ENCODE measurements at places on chromosomes 16 and 17.

DNA sequence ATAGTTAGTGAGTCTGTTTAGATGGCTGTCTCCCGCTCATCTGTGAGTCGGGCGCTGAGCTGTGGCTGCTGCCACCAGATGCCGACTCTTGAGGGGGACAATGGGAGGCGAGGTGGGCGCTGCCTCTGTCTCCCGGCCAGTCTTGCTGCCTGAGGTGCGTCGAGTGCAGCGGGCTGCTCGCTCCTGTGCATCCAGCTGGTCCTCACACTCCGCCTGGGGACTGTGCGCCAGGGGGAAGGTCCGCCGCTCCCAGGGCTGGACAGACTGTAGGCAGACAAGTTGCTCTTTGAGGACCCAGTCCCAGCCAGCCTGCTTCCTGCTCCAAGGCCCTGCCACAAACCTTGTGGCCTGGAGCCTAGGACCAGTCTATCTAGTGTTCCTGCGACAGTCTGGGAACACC, 32.4 kb downstream of the STH start:
- no peak for DNase-seq

DNA sequence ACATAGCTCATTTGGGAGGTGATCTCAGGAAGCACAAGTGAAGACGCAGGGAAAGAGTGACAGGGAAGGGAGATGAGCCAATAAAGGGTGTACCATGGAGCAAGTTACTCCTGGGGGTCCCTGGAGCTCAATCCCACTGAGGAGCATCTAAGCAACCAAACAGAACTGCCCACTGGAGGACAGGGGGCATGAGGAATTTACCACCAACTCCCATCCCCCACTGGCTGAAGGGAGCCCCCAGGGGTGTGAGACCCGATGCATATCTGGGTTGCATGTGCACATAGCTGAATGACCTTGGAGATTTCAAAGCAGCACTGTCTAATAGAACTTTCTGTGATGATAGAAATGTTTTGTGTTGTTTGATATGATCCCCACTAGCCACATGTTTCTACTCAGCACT, 29.6 kb downstream of the C16orf82 start:
- DNase-seq, result no peak

DNA sequence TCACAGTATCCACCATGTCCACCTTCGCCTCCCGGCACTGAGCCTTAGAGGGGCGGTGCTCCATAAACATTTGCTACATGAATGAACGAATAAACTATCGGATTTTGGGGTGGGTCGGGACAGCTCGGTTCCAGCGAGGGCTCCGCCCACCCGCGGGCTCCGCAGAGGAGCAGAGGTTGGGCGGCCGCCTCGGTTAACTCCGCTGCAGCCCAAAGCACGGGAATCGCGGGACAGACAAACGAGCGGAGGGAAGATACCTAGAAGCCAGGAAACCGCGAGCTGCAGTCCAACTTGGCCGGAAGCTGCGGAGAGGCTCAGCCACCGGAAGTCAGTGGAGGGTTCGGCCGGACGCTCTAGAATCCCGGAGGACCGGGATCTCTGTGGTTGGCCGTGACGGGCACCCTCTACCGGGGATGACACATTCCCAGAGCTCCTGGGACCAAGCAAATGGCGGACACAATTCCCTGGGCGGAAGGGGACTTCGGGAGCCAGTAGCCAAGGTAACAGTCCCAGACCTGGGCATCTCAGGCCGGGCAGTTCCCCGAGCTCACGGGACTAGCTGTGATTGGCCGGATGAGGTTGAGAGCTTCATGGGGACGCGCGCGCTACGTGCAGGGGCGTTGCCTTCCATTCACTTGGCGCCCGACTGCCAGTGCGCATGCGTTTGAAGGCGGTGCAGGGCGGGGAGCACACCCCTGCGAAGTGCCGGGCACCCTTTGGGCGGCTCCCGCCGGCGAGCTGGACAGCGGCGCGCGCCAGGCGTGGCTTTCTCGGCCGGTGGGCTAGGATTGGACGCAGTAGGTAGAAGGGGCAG, 489 bp upstream of the MAPK7 start:
- peak; percentile 97 for DNase-seq

GRCh38 chr16:70438585-70438968, 323 bp downstream of the ST3GAL2 start:
- DNase-seq, result no peak

DNA sequence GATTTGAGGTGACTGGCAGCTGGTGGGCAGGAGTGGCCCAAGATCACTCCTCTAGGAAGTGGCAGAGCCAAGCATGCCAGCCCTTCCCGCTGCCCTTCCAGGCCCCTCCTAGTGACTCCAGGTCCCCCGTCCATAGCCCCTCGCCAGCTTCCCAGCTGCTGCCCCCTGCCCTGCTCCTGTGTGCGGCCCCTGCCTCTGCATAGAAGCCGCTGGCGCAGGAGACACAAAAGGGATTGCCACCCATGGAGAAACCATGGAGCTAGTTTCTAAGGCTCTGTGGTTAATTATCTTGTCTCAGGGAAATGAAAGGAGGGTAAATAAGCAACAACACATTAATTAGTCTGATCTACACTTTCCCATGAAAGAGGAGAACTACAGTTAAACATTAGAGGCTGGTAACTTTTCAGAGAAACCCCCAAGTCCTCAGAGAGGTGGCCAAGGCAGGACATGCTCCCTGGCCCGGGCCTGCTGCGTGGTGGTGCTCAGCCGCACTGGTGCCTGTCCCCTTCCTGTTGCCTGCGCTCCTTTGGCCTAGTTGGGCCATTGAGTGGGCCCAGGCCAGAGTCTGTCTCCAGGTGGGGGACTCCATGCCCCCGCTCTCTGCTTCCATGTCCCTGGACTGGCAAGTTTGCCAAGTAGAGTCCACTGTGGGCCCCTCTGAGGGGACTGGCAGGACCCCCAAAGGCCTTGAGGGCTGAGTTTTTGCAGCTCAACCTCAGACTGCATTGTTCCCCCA, 65.2 kb downstream of the PRMT7 start:
- no peak for DNase-seq

DNA sequence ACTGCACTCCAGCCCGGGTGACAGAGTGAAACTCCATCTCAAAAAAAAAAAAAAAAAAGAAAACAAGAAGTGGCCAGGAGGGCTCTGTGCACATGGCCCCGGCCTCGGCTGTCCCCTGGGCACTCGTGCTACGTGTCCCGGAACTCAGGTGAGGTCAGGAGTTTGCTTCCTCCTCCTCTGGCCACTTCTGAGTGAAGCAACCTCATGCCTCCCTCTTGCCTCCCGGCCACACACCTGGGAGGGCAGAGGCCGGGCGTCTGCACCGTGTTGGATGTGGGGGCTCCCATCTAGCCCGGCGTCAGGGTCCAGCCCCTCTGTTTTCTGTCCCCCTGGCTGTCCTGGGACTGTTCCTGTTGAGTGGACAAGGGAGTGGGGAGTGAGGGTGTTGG, 22.2 kb downstream of the ASPSCR1 start:
- DNase-seq, result no peak

DNA sequence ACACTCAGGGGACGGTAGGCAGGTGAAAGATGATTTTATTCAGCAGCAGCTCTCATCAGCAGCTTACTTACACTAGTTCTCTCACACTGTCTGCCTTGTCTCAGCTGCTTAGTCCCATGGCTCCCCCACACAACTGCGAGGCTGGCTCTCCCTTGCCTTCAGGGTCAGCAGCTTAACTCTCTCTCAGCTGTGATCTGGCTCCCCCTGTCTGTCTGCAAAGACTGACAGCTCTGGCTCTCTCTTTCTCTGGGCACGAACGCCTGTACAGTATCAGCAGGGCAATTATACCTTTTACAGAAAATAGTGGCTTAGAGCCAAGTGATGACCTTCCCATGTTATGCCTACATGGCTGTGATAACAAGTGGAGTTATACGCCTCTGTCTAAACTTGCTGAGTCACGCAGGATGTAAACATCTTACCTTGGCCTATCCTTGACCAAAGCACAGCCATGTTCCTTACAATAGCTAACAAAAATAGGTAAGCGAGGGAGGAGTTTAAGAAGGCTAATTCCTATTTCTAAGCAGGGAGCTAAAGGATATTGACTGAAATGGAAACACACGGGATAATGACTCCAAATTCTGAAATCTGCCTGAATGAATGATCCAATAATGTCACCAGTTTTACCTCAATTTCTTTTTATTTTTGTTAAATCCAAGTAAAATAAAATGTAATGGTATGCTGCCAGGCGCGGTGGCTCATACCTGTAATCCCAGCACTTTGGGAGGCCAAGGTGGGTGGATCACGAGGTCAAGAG, 1.1 kb upstream of the NDUFAB1 start:
- no peak for DNase-seq

GRCh38 chr17:30116345-30116660, 313 bp upstream of the NSRP1 start:
- DNase-seq, result no peak

DNA sequence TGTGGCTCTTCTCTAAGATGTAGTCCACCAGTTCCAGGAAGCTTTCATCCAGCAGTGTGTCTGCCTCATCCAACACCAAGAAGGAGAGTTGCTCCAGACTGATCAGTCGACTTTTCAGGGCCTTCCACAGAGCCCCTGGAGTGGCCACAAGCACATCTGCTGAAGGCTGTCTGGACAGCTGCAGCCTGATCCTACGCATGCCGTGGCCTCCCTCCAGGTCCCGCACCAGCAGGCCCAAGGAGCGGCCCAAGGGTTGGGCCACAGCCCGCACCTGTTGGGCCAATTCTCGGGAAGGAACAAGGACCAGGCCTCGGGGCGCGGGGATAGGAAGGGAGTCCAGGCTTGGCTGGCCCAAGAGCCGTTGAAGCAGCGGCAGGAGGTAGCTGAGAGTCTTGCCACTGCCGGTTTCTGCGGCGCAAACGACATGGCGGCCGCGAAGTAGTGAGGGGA, 729 bp downstream of the DDX28 start:
- no peak for DNase-seq

DNA sequence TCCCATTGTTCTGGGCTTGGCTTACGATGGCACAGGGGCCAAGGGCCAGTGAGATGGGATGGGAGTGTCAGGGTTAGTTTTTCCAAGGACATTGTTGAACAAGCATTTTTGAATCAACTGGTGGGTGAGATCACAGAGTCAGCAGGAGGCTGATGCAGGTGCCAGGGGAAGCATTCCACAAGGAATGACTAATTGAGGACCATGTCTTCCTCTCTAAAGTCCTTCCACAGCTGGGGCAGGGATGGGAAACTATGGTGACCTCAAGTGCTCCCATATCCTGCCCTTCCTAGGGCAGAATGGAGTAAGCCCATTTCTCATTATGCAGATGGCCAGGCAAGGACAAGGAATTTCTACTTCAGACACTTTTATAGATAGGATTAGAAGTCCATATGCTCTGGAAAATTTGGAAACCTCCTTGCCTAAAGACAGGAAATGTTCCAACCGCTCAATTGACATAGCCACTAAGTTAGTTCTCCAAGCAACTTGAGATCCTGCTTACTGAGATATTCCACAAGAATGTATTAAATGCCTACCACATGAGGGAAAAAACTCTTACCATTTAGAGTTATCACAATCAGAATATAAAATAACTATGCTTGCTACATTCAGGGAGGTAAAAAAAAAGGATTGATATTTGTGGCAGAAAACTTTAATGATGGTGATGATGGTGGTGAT, 21.2 kb upstream of the ENGASE start:
- DNase-seq, result no peak

GRCh38 chr17:76252040-76252954, 12.0 kb upstream of the RNF157 start:
- peak; percentile 63 for DNase-seq

- DNase-seq, result no peak
Observed at GRCh38 chr16:78170494-78170933, 71.1 kb downstream of the WWOX start.

DNA sequence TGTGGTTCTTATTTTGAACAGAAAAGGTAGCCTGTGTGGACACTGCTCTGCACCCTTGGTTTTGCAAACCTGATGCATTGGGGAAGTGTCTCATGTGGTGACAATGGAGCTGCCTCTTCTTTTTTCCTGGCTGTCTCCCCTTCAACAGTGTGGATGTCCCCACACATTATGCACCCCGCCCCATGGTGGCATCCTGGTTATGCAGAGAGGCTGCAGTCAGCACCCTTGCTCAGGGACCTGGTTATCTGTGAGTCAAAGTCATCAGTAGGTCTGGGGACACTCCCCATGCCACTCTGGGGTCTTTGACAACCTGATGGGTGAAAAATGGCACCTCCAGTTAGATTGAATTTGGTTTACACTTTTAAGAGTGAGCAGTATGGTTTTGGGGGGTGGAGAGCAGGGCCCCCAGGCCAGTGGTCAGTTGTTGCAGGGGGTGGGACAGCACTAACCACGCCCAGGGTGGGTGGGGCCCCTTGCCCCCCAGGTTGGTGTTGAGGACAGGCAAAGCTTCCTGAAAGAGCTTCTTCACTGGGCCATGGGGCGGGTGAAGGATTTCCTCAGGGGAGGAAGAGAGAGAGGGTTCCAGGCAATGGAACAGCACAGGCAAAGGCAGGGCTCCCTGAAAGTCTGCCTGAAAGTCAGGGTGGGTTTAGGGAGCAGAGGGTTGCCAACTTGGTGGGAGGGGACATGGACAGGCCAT, 24.6 kb upstream of the KCNJ12 start:
- DNase-seq, result no peak

GRCh38 chr17:64270885-64271284, 7.8 kb upstream of the TEX2 start:
- no peak for DNase-seq

GRCh38 chr16:73308771-73309170, 260.8 kb upstream of the ZFHX3 start:
- no peak for DNase-seq

DNA sequence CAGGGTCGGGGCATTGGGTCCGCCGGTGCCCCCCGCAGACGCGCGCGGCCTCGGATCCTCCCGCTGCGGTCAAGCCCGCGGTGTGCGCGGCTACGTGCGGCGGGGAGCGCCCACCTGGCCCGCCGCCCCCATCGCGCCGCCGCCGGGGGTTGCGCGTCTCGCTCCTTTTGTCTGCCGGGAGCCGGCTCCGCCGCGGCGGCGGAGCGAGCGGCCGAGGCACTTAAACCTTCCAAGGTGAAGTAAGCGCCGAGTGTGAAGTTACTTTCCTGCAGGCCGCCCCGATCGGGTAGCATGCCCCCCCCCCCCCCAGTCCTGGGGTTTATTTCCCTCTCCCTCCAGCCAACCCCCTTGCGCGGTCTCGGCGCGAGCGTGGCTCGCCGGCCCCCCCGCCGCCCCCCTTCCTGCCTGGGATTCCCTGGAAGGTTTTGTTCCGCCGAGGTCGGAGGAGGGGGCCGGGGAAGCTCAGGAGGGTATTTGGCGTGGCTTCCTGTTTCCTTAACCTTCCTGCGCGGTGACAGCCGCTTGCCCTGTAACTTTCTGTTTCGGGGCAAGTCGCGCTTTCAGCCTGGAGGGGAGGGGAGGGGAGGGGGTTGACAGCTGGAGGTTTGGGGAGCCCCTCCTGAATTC, 56.6 kb upstream of the GSE1 start:
- peak; percentile 36 for DNase-seq

DNA sequence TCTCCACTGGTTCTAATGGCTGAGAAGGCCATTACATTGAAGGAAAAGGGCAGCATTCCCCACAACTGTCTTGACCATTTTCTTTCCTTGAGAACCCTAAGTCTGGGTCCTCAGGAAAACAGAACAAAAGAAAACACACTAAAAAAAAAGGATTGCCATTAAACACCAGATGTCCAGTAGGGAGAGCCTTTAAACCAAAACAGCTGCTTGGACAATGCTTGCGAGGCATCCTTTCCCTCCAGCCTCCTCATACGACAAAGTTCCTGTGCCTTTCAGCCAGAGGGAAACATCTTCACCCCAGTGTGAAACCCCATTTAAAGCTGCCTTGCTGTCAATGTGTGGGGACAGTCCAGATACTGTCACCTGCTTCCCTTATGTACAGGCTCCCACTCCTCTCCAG, 74.3 kb downstream of the MMD start:
- DNase-seq, result no peak

All from CD4-positive, alpha-beta T cell (primary cell).